ENCODE measurements at places on chromosomes 2 and 18.

DNA sequence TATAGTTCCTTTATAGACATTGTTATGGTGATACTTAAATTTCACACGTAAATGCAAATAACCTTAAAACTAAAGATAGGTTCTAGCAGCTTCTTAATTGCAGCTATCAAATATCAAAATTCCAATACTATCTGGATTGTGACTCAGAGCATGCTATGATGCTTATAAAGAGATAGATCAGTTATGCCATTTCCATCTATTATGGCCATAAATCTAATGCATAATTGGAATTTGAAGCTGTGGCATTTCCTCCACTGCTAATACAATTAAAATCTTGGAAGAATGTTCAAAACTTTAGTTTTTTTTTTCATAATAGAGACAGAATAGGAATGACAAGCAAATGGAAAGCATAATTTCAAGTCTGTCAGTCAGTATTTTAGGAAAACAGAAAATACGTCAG lies 220.8 kb upstream of the GALNT5 start:
- no peak for DNase-seq

GRCh38 chr2:6926071-6926732 lies 9.0 kb downstream of the RNF144A start:
- no peak for DNase-seq

- DNase-seq, result no peak
Observed at GRCh38 chr2:62733546-62733945, 28.0 kb downstream of the EHBP1 start.

DNA sequence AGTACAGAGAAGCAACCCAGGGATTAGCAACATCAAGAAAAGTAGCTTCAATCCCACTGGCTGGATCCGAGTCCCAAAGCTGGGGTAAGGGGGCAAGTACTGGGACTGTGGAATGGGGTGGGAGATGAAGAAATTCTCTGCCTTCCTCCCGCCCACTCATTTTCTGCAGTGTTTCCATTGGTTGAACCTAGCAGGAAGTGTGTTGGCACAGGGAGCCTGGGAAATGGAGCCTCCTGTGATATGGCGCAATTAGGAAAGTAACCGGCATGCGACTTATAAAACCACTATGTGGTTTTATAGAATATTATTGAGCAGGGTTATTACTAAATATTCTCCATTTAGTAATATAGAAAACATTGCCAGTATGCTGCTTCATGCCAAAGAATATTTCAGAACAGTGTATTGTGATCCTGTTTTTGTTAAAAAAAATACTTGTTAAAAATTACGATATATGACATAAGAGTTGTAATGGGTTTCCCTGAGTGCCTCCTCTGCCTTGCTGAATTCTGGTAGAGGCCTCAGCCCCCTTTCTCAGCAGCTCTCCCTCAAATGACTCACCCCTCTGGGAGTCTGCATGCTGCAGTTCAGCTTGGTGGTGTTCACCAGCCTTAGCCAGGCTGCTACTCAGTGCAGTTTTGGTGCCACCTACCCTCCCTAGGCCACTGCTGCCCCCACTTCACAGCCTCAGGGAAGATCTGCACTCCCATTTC lies 60.5 kb downstream of the HK2 start:
- DNase-seq, result peak; percentile 61

DNA sequence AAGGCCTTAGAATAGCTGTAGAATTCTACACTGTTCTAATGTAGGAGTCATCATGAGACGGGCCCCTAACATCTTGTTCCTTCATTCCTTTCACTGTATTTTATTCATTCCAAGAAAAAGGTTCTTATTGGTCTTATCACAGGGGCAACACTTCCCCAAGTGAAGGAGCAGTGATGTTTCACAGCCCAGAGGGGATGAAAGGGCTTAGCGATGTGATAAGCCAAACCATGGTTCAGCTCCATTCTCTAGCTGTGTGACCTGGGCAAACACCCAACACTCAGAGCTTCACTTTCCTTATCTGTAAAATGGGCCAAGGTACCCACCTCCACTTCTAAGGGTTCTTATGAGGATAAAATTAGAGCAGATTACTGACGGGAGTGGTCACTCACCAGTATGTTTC lies 25.4 kb upstream of the HS6ST1 start:
- no peak for DNase-seq

DNA sequence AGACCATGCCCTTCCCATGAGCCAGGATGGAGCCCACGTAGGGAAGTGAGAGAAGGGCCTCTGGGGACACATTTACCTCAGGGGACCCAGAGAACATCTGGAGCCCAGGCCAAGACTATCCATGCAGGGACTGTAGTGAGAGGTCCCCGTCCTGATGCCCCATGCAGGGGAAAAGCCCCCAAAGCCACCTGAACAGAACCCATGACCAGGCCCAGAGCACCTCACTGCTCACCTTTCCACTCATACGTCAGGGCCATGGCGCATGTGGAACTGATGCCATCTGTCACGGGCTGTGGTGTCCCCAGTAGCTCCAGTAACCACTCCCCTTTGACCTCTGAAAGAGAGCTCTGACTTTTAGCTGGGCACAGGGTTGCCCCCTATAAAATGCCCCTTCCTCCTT lies 106.5 kb upstream of the TEX51 start:
- DNase-seq, result no peak

- DNase-seq, result no peak
Observed at GRCh38 chr18:62287781-62288664, 37.1 kb upstream of the TNFRSF11A start.

DNA sequence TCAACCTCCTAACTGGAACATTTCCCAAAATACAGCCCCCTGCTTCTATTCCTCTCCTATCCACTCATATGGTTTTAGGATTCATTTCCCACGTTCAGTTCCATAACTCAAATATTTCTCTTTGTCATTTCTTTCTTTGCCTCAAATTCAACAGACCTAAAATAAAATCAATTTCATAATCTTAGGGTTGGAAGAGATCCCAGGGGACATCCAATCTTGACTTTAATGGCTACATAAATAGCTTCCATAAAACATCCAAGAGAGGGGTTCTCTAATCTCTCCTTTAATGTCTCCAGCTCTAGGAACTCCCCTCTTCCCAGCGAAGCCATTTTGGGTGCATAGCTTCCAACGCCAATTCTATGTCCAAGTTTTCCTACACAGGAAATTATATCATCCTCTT lies 33.8 kb downstream of the RBKS start:
- no peak for DNase-seq

All from inflammatory macrophage (primary cell).